Stomach (tissue), 19 donors: ENCODE measurements at places on chromosomes 1 and 21. TPM values are rescaled to one million over a fixed set of nuclear protein-coding genes. Genes with fewer than 3 reads are reported as not detected.

GRCh38 chr1:243473227-243474135 is 217.6 kb downstream of the SDCCAG8 start:
- peaks cover 25% of the 10 kb centered on the region for H3K4me1 ChIP-seq
- peak overlapping the region; percentile 36 for H3K4me3 ChIP-seq
- no peaks in the 10 kb centered on the region for H3K27me3 ChIP-seq
- no peak for DNase-seq
- no peak overlapping the region for H3K27ac ChIP-seq
- H3K36me3 ChIP-seq: peaks cover 26% of the 10 kb centered on the region

CD244 gene
- total RNA-seq: 0.43 TPM

GNG12 gene
- 71.9 TPM for total RNA-seq

DNA sequence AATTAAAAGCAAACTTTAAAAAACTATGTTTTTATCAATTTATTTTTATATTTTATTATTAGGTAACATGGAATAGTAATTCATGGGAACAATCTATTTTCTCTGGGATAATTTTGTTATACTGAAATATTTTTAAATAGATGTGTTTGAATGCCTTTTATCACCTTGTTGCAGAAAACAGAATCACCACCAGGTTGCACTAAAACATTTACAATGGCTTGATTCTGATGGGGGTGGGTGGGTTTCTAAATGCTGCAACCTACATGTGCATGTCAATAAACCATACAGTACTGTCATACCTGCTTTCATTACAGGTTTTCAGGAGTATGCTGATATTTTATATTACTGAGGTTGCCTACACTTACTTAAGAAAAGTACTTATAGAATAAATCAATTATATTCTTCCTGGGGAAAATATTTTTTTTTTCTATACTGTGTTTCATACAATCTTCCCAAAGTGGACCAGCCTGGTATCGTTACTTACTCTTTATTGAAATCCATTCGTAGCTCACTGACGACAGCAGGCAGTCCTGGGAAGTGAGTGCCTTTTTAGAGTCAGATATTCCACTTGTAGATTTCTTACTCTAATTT is 132.8 kb downstream of the PTPRC start:
- H3K4me3 ChIP-seq: no peak overlapping the region
- H3K27ac ChIP-seq: no peak overlapping the region
- peak; percentile 58 for DNase-seq

- H3K4me1 ChIP-seq: no peaks in the 10 kb centered on the region
- H3K27me3 ChIP-seq: no peaks in the 10 kb centered on the region
- peak; percentile 20 for DNase-seq
- no peak overlapping the region for H3K4me3 ChIP-seq
These were observed 66.6 kb downstream of the MTR start for GRCh38 chr1:236861560-236862218.

CHAF1B gene
- 0.29 TPM for total RNA-seq

DNA sequence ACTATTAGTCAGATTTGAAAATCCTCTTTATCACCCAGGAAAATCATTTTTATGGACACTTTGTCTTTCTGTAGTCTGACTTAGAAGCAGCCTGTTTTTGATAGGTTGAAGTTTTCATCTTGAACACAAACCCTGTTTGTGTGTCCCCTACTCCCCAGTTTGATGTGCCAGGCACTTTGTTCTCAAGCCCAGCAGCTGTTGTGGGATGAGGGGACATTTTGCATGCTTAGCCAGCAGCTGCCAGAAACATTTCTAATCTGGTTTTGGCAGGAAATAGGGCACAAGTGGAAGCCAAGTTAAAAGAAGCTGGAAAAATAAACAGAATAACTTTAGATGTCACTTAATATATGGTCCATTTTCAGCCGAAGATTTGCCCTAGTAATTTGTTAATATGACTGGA is 29.9 kb downstream of the ACTN2 start:
- H3K4me3 ChIP-seq: no peak overlapping the region
- no peak overlapping the region for H3K27ac ChIP-seq
- DNase-seq: no peak
- H3K27me3 ChIP-seq: no peaks in the 10 kb centered on the region
- H3K36me3 ChIP-seq: no peaks in the 10 kb centered on the region

DNA sequence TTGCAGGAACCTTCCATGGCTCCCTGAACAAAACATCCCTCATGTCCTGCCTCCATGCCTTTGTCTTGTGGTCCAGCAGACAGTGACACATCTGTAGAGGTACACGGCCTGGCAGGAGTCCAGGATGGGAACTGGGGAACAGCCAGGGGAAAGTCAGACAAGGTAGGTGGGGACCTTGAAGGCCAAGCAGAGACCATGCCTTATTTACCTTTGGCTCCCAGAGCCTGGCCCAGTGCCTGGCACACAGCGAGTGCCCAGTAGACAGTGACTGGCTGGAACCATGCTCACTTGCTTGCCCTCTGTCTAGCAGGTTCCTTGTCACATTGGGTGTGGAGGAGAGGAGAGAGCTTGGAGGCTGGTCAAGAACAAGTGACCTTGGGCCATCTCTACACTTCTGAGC is 81.0 kb downstream of the BCAR3 start:
- H3K4me3 ChIP-seq: no peak overlapping the region
- no peaks in the 10 kb centered on the region for H3K36me3 ChIP-seq
- peak; percentile 75 for DNase-seq
- peak overlapping the region; percentile 62 for H3K27ac ChIP-seq
- no peaks in the 10 kb centered on the region for H3K27me3 ChIP-seq
- H3K4me1 ChIP-seq: peaks cover 30% of the 10 kb centered on the region

DNA sequence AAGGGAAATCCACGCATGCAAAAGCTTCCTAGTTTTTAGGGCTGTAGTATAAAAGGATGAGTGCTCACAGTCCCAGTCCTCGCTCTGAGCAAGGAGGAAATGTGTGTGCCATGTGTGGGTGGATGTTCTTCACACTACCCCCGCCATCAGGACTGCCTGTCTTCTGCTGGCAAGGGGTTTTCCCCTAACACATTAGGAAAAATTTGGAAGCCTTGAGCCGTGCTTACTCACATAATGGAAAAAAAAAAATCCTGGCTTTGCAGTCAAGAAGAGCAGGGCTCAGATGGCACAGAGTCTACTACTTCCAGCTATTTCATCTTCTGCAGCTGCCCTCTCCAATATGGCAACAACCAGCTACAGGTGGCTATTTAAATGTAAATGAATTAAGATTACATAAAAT is 363.1 kb downstream of the PLPP3 start:
- H3K36me3 ChIP-seq: no peaks in the 10 kb centered on the region
- H3K27me3 ChIP-seq: no peaks in the 10 kb centered on the region
- no peak overlapping the region for H3K27ac ChIP-seq
- H3K4me3 ChIP-seq: no peak overlapping the region
- no peaks in the 10 kb centered on the region for H3K4me1 ChIP-seq
- DNase-seq: no peak

CCDC27 gene
- total RNA-seq: not detected

DNA sequence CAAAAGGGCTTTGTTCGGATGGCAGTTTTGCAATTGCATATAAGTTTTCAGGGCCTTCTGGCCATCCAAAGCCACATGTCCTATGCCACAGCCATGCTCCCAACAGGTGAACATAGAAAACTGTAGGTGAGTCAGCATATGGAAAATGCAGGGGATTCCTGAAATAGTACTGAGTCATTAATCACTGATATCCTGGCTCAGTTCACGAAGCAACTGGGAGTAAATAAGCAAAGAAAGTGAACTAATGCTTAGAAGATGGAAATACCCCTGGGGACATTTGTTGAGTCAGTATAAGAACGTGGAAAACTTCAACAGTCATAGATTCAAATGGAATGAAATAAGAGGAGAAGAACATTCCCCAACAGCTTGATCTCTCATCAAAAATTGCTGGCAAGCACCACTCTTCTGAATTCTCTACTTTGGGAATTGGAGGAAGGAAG is 148.9 kb upstream of the RUNX1 start:
- H3K4me1 ChIP-seq: no peaks in the 10 kb centered on the region
- H3K4me3 ChIP-seq: no peak overlapping the region
- H3K27ac ChIP-seq: no peak overlapping the region
- H3K27me3 ChIP-seq: no peaks in the 10 kb centered on the region

TMCO4 gene
- total RNA-seq: 35.2 TPM

CRNN gene
- total RNA-seq: not detected

DNA sequence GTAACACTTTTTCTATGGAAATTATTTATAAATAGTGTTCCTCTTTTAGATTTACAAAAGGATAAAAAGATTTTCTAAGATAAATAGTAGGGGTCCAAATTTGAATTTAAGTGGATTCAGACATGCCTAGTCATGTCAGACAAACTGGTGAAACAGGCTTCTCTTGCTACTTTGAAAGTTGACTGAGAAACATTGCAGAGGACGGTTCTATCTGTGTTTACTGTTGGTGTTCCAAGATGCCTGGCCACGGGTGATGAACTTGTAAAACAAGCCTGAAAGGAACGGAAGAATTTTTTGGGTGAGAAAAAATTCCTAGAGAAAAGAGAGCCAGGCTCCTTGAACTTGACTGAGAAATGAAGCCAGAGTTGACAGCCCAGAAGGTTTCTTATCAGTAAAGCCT is 2.2 kb downstream of the KRTAP19-1 start:
- no peaks in the 10 kb centered on the region for H3K4me1 ChIP-seq
- peak; percentile 4 for DNase-seq
- H3K27ac ChIP-seq: no peak overlapping the region
- H3K36me3 ChIP-seq: no peaks in the 10 kb centered on the region
- no peak overlapping the region for H3K4me3 ChIP-seq

GRCh38 chr1:149945206-149945605 is 8.5 kb upstream of the MTMR11 start:
- H3K4me1 ChIP-seq: no peaks in the 10 kb centered on the region
- DNase-seq: no peak
- no peaks in the 10 kb centered on the region for H3K27me3 ChIP-seq
- H3K36me3 ChIP-seq: peaks cover 73% of the 10 kb centered on the region
- H3K27ac ChIP-seq: no peak overlapping the region
- no peak overlapping the region for H3K4me3 ChIP-seq
